ENCODE measurements at places on chromosomes 4 and X.

DNA sequence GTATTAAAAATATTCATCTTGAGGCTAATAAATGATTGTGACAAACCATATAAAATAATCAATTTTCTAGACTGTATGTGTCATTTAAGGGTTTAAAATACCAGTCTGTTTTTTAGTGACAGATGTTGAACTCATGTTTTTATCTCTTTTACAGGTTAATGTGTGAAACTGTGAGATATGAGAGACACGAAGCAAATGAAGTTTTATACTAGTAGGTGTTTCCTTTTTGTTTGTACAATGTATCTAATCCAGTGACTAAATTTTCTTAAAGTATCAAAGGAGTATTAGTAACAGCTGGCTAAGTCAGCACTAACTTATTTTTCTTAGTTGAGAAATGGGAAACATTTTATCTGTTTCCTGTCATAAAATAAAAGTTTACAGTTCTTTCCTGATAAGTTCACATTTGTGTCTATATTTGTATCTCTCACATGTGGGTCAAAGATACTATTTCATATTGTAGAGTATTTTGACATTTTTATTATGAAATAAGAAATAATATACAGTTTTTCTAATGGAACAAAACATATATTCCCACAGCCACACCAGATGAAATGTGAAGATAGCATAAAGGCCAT is 90.3 kb downstream of the RAPGEF2 start:
- no peak for DNase-seq

DNA sequence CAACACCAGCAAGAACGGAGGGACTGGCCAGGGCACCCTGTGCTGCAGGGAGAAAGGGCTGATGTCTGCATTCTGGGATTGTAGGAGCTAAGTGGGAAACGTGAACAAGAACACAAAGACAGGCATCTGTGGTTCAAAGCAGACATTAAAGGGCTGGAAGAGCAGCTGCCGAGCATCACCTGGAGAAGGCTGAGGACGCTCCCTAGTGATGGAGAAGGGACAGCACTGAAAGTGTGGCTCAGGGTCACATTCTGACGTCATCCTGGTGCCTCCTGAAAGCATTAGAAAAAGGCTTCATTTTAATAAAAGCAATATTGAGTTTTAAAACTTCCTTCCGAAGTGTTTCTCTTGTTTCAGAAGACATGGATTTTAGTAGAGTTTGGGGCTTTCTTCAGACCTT is 62.3 kb downstream of the CLDN22 start:
- no peak for DNase-seq

DNA sequence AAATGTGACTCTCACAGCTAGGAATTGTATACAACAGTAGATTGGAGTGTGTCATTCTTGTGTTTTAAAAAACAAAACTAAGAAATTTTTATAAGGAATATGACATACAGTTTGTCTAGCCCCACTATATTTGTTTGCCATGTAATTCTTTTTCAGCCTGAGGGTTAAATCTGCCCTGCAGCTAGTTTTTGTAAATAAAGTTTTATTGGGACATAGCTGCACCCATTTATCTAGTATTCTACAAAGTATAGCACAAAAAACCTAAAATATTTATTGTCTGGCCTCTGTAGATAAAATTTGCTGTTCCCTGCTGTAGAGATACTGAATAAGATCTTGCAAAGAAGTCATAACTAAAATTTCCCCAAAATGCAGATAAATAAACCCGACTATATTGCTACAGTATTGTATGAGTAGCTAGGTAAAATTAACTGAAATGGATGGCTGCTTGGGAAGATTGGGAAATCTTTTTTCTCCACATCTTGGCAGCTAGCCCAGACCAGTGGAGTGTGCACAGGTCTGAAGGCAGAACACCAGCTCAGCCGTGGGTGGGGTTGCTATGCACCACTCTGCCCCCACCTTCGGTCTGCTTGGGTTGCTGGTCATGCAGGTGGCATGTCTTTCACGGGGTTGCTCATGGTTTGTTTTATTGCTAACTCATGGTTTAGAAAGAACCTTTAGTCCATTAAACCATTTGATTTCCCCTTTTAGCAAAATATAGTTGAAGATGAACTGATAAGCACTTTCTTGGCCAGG is 127.9 kb downstream of the KLHL8 start:
- no peak for DNase-seq

- DNase-seq, result no peak
These were observed 47.0 kb downstream of the AFF1 start for GRCh38 chr4:86981789-86982188.

DNA sequence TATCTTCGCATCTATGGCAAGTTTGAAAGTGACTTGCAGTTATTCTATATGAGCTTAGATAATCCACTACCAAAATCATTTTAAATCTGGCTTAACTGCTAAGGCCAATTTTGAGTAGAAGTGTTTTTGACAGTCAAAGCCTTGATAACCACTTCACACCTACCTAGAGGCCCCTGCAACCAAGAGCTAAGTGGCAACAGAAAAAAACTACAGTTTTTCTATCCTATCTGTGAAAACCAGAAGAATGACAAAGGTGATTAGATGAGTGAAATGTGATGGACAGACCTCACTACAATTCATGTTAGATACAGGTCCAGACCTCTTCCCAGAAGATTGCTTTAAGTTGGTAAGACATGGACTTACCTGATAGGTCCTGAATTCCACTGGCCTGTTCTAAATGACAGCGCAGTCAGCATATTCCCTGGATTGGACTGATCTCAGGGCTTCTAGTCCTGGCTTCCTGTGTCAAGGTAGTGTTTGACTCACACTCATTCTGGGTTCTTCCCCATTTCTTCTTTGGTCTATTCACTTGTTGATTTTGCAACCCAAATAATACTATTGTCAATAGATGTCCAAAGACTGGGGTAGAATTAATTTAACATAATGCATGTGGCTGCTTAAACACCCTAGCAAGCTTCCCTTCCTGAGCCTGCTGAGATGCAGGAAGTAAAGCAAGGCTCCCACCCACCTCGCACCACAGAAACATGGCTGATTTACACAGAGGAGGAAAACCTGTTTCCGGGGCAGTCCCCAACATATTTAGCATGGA is 65.1 kb downstream of the PPP3CA start:
- no peak for DNase-seq

GRCh38 chrX:125475482-125475881 is 155.8 kb downstream of the TEX13C start:
- DNase-seq, result no peak

DNA sequence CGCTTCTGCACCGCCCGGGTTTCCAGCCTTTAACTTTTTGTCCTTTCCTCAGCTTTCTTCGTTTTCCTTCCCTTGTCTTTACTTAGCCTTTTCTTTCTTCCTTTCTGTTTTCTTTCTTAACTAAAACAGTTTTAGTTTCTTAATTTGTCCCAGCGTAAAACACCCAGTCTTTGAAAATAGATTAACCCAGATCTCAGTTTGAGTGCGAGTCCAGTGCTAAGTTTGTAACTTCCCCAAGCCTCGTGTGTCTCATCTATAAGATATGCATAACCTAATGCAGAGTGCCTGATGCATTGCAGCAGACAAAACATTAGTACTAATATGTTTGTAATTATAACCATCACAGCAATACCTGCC is 460 bp upstream of the GEMIN8 start:
- DNase-seq, result no peak

DNA sequence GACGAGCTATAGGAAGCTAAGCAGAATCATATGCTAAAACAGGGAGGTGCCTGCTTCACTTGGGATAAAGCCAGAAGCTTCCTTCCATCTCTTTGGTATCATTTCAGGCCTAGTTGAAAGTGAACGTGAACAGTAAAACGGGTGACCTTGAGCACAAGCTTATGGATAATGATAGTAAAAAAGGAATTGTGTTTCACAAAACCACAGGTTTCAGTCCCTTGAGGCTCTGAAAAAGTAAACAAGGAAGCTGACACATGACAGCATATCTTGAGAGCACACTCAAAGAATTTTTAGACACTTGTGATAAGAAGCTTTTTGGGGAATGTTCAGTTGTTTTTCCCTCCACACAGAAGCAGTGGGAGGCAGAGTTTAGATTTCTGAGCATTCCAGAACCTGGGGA is 286.1 kb downstream of the DCHS2 start:
- DNase-seq, result no peak

GRCh38 chr4:7417639-7418038 is 17.1 kb downstream of the PSAPL1 start:
- DNase-seq, result no peak

DNA sequence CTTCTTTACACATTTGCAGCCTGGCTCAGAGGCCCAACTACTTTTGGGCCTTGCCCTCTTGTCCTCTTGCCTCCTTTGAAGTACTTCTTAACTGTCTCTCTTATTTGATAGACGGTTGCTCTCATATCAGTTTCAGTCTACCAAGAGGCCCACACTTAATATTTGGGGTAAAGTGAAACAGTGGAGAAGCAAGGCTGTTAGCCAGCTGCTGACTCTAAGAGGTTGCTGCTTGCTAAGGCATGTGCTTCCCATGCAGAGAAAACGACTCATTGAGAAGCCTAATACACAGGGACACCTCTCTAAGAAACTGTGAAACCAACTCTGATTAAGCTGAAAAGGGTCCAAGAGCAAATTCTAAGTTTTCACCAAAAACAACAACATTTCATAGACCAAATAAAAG is 94.6 kb downstream of the PPP3CA start:
- DNase-seq, result no peak

- DNase-seq, result no peak
These were observed 63.7 kb upstream of the TXK start for GRCh38 chr4:48197643-48198237.

DNA sequence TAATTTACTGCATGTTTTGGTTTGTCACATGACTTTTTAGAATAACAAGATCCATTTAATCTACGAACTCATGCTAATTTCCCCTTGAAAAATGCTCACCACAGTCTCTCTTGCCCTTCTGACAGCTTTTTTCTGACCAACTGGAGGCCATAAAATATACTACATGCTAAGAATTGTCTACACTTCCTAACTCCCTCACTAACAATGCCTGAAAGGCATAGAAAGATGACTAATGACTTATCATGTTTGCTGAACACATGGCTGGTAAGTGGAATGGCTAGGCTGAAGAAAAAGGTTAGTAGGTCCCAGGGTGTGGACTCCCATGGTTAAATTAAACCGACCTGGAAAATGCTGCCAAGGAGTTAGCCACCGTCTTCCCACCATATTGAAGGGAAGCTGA is 309.9 kb downstream of the SPOCK3 start:
- DNase-seq, result no peak

- DNase-seq, result no peak
These were observed 26.2 kb upstream of the TMPRSS11D start for GRCh38 chr4:67909905-67910584.

GRCh38 chrX:10171249-10171648 is 14.5 kb downstream of the CLCN4 start:
- DNase-seq, result no peak

GRCh38 chrX:70553516-70553915 is 108.9 kb downstream of the DLG3 start:
- DNase-seq, result no peak

GRCh38 chrX:17323397-17323796 is 51.6 kb upstream of the NHS start:
- no peak for DNase-seq

DNA sequence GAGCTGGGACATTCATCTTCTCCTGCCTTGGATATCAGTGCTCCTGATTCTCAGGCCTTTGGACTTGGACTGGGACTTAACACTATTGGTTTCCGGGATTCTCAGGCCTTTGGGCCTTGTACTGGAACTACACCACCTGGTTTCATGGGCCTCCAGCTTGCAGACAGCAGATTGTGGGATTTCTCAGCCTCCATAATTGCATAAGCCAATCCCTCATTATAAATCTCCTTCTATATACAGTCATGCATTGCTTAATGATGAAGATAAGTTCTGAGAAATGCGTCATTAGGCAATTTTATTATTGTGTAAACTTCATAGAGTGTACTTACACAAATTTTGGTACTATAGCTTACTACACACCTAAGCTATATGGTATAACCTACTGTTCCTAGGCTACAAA is 8.9 kb upstream of the CCNG2 start:
- no peak for DNase-seq

- no peak for DNase-seq
These were observed 230.7 kb downstream of the DCLK2 start for GRCh38 chr4:150308824-150309472.

- no peak for DNase-seq
These were observed 78.2 kb downstream of the OPHN1 start for GRCh38 chrX:68354879-68355628.

- no peak for DNase-seq
These were observed 2.3 kb downstream of the FRYL start for GRCh38 chr4:48777739-48778138.

- DNase-seq, result no peak
These were observed 318.0 kb upstream of the TAPT1 start for GRCh38 chr4:16544251-16544721.

DNA sequence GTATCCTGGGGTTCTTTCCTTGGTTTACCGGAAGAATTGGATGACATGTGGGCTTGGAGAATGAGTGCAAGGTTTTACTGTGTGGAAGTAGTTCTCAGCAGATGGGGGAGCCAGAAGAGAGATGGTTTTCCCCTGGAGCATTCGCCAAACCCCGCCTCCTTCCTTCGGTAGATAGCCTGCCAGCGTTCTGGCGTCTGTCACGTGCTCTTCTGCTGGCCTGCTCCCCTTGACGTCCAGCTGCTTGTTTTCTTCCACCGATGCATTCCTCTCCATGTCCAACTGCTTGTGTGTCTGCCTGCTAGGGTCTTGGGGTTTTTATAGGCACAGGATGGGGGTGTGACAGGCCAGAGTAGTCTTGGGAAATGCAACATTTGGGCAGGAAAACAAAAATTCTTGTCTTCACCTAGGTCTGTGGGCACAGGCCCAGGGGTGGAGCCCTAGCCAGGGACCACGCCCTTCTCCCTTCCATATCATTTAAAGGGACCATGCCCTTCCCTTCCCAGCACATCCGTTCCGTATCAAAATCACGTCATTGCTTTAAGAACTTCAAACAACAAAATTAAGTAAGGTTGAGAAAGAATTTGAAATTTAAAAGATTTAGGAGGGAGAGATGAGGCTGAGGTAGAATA is 538.7 kb upstream of the SMIM31 start:
- DNase-seq, result no peak

- no peak for DNase-seq
These were observed 151.0 kb downstream of the NHS start for GRCh38 chrX:17525762-17526555.

GRCh38 chrX:124426288-124427169 is 80.2 kb downstream of the SH2D1A start:
- DNase-seq, result no peak

DNA sequence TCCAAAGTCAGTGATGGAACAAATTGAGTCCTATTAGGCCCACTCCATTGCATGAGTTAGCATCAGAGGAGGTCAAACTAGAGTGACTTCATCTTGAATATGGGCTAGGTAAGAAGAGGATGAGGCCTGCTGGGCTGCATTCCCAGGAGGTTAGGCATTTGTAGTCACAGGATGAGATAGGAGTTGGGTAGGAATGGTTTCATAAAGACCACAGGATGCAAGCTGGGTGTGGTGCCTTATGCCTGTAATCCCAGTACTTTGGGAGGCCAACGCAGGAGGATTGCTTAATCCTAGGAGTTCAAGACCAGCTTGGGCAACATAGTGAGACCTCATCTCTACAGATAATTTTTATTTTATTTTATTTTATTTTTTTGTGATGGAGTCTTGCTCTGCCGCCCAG is 26.8 kb downstream of the PDGFRA start:
- no peak for DNase-seq
